Posterior cingulate gyrus (tissue), 11 donors: ENCODE measurements at places on chromosomes 7 and 10.

DNA sequence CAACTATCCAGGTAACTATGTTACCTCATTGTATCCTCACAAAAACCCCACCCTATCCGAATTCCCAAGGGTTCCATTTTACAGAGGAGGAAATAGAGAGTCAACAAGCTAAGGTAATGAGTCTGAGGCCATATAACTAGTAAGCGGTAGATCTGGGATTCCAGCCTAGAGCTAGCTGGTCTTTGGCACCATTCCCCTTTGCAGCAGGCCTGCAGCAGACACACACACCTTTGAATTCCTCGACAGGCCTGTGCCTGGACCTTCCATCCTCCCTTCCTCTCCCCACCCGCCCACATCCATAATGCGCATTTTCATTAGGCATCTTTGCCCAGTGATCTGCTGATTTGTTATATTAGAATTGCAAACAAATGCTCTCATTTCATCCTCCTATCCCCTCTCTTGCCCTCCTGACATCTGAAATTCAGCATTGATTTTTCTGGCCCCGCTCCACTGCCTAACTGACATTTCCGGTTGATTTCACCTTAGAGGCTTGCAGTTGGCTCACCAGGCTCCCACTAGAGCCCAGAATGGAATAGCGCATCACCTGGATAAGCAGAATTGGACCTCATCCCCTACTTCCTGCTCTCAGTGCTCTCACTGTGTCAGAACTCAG lies 129.5 kb downstream of the PLXNA4 start:
- DNase-seq = no peak

DNA sequence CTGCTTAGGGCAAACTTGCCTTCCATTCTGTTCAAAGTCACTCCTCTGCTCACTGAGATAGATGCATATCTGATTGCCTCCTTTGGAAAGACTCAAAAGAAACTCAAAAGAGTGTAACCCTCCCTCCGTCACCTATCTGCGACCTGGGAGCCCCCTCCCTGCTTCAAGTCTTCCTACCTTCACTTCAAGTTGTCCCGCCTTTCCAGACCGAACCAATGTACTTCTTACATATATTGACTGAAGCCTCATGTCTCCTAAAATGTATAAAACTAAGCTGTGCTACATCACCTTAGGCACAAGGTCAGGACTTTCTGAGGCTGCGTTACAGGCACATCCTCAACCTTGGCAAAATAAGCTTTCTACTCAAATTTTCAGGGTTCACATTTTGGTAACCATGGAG lies 77.4 kb upstream of the C1GALT1 start:
- no peak for DNase-seq

GRCh38 chr10:106694696-106695095 lies 469.8 kb downstream of the SORCS1 start:
- DNase-seq = no peak

GRCh38 chr10:24869354-24870015 lies 82.9 kb downstream of the PRTFDC1 start:
- no peak for DNase-seq

DNA sequence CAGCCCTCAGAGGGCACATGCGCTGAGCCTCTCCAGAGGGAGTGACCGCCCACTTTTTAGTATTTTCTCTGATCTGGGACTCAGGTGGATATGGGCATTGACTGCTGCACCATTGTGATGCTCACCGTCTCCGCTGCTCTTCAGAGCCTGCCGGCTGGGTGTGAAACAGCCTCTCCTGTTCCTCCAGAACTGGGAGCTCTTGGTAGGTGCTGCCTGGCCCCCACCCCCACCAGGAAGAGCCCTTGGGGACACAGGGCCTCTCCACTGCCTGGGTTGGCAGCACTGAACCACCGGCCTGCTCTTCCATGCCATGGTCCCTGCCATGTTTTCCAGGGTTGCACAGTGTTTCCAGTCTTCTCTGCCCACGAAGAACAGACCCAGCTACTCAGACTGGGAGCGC lies 36.3 kb downstream of the ARHGAP22 start:
- no peak for DNase-seq

- DNase-seq = peak; percentile 95
Measured at GRCh38 chr10:102120991-102121738, 997 bp upstream of the LDB1 start.

DNA sequence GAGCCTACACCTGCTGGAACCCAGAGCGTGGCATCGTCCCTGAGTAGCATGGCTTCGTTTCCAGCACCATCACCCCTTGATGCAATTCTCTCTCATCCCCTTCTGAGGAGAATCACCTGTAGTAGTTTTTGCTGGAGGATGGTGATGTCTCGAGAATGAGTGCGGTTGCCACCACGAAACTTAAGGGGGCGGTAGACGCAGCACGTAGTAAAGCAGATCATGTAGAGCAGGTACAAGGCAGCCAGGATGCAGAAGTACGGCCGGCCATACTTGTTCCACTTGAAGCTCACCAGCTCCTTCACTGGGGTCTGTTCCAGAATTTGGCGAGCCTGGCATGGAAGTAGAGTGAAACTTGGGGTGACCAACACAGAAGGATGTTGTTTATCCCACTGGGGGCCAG lies 8.1 kb downstream of the TRPV5 start:
- DNase-seq = no peak

DNA sequence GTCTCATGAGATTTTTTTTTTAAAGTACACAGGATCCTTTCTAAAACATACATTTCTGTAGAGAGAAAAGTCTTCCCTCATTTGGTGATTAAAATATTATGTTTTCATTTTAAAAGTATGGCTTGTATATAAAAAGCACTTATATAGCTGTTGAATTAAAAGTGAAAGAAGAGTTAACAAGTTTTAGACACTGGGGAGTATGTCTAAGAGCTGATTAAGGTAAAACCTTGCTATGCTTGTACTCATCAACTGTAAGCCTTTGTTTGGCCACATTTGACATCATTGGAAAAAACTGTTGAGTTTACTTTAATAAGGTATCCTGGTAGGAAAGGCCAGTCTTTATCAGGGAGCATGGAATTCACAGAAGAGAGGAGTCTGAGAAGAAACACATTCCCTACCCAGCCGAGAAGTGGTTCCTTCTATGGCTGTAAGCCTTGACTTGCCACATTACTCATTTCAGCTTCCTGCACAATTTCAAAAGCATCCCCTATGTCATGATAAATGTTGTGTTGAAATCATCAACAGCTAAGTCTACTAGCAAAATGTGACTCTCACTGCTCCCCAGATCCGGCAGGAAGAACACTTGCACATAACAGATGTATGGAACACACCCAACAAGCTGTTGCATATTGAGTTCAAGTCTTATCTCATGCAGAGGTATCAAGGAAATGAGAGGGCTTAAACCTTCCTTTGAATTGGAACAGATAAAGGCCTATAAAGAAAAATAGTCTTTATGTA lies 171.8 kb upstream of the CDK1 start:
- no peak for DNase-seq

DNA sequence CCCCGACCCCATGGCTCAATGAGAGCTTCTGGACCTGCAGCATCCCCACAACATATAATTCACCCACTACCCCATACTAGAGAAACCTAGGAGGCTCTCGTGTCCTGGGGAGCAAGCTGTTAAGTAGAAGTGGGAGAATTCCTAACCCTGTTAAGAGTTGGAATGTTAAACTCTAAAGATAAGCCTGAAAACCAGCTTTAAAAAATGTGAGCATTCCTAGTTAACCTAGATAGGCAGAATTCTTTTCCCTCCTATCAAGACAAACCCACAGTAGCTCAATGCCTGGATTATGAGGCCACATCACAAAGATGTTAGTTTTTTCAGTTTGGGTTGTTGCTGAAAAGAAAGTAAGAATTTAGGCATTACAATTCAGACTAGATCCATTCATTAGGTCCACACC lies 42.9 kb downstream of the GRM8 start:
- DNase-seq = no peak

GRCh38 chr7:128103498-128104107 lies 72.4 kb upstream of the LRRC4 start:
- no peak for DNase-seq

DNA sequence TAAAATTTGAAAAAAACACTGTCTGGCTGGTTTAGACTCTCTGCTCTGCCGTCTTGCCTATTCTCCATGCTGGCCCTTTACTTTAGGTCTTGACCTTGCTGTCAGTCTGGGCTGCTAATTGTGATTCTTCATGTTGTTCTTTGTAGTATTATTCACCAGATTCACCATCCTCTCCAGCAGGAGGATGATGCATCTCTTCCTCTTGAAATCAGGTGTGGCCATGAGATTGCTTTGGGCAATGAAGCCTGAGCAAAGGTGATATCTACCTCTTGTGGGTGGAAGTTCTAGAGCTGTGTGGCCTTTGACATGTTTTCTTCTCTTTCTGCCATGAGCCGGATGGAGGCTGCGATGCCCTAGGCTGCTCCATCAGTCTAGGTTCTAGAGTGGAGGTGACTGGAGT lies 51.3 kb upstream of the ITPRID1 start:
- no peak for DNase-seq
